Smooth muscle cell of the pulmonary artery (primary cell): ENCODE measurements at places on chromosomes 12 and 14. TPM values are rescaled to one million over a fixed set of nuclear protein-coding genes. Genes with fewer than 3 reads are reported as not detected.

ANKRD33 gene
- total RNA-seq, result 0.03 TPM in 1 of 2 replicates, not detected in the other

RHOJ gene
- 5.0 and 11.6 TPM in 2 replicates for total RNA-seq

SERPINA5 gene
- total RNA-seq, result 0.03 and 0.33 TPM in 2 replicates

AICDA gene
- total RNA-seq, result not detected in 2 replicates

TAS2R42 gene
- not detected in 2 replicates for total RNA-seq

IGFBP6 gene
- total RNA-seq, result 417 and 460 TPM in 2 replicates

SP7 gene
- total RNA-seq, result not detected in 2 replicates

GMFB gene
- total RNA-seq, result 56.2 and 92.0 TPM in 2 replicates

PPP4R4 gene
- 0.33 and 1.4 TPM in 2 replicates for total RNA-seq

TMEM30B gene
- total RNA-seq, result 0.86 and 2.3 TPM in 2 replicates

TDRD9 gene
- total RNA-seq, result 1.3 and 8.5 TPM in 2 replicates

ADCK1 gene
- 4.5 and 6.2 TPM in 2 replicates for total RNA-seq

CABP1 gene
- total RNA-seq, result 1.6 and 21.4 TPM in 2 replicates

ANG gene
- 6.8 and 8.1 TPM in 2 replicates for total RNA-seq

ALKBH1 gene
- total RNA-seq, result 8.0 and 8.5 TPM in 2 replicates

B4GALNT1 gene
- 6.4 and 14.5 TPM in 2 replicates for total RNA-seq

WSCD2 gene
- not detected in 2 replicates for total RNA-seq

HVCN1 gene
- total RNA-seq, result 2.3 and 2.7 TPM in 2 replicates

SERPINA1 gene
- not detected in 2 replicates for total RNA-seq

CCDC177 gene
- not detected in 2 replicates for total RNA-seq

TAS2R46 gene
- 2.6 and 4.8 TPM in 2 replicates for total RNA-seq

SYCP3 gene
- 0.07 and 0.33 TPM in 2 replicates for total RNA-seq

FGF6 gene
- not detected in 2 replicates for total RNA-seq

SLC10A1 gene
- total RNA-seq, result not detected in 2 replicates

CAPZA3 gene
- not detected in 2 replicates for total RNA-seq

PLEKHH1 gene
- 0.20 and 0.36 TPM in 2 replicates for total RNA-seq

KLRK1 gene
- not detected in 2 replicates for total RNA-seq

HOXC4 gene
- 0.79 and 1.2 TPM in 2 replicates for total RNA-seq

KITLG gene
- 68.7 and 91.6 TPM in 2 replicates for total RNA-seq

SLC2A14 gene
- 0.13 TPM in 1 of 2 replicates, not detected in the other for total RNA-seq

RTRAF gene
- total RNA-seq, result 173 and 215 TPM in 2 replicates

EMP1 gene
- 65.4 and 65.7 TPM in 2 replicates for total RNA-seq

ACTR10 gene
- 38.0 and 39.3 TPM in 2 replicates for total RNA-seq

CCDC197 gene
- not detected in 2 replicates for total RNA-seq

PYGL gene
- 78.3 and 91.4 TPM in 2 replicates for total RNA-seq

SERPINA9 gene
- not detected in 2 replicates for total RNA-seq

TMEM179 gene
- total RNA-seq, result 0.07 TPM in 1 of 2 replicates, not detected in the other

C12orf54 gene
- not detected in 2 replicates for total RNA-seq

TAS2R43 gene
- total RNA-seq, result 2.1 TPM in 1 of 2 replicates, not detected in the other

CMTM5 gene
- total RNA-seq, result 0.17 and 0.65 TPM in 2 replicates

KCNA5 gene
- not detected in 2 replicates for total RNA-seq

PSMA3 gene
- total RNA-seq, result 68.9 and 83.9 TPM in 2 replicates

RNF212B gene
- not detected in 2 replicates for total RNA-seq

LYZ gene
- total RNA-seq, result not detected in 2 replicates

TAC3 gene
- total RNA-seq, result not detected in 2 replicates
